ENCODE measurements at places on chromosomes 3 and 15.

DNA sequence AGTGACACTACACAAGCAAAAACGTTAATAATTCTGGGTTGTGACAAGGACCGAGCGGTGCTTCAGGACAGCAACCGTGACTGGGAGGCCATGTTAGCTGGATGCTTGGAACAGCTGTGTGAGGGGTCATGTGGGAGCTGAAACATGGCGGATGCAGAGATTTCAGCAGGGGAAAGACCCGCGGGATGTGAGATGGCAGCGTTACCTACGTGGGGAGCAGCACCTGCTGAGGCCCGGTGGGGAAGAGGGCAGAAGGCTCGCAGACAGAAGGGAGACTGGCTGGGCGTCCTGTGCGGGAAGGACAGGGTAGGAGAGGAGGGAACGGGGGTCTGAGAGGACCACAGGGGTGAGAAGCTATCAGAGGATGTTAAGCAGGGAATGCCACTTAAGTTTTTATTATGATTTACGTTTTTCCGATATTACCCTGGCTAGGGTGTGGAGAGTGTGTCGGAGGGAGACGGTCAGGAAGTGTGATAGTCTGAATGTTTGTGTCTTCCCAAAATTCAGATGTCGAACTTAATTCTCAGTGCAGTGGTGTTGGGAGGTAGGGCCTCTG lies 228.8 kb upstream of the LYSMD4 start:
- no peak for DNase-seq

DNA sequence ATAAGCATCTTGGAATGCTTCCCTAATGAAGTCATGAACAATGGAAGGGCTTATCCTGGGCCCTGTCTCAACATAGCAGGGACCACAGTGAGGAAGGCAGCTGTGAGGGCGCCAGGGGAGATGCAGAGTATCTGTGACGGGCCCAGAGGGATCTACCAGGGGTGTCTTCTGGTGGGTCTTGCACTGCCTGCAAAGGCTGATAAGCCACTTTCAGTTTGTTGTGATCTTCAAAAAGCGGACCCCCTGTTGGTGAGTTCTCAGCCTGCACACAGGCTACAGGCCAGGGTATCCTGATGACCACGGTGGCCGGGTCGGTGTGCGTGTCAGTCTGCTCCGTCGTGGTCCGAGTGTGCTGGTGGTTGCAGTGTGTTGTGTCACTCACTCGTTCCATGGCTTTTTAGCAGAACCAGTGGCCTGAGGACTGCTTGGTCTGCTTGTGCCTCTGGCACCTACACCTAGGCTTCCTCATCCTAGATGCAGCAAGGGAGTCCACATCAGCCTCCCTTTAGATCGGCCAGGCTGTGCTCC lies 46.8 kb downstream of the CHDH start:
- no peak for DNase-seq

- no peak for DNase-seq
These were observed 15.3 kb upstream of the MCCC1 start for GRCh38 chr3:183114384-183115178.

- no peak for DNase-seq
These were observed 33.3 kb downstream of the GLB1 start for GRCh38 chr3:33063651-33064051.

GRCh38 chr3:167305340-167305890 lies 74.7 kb downstream of the ZBBX start:
- no peak for DNase-seq

DNA sequence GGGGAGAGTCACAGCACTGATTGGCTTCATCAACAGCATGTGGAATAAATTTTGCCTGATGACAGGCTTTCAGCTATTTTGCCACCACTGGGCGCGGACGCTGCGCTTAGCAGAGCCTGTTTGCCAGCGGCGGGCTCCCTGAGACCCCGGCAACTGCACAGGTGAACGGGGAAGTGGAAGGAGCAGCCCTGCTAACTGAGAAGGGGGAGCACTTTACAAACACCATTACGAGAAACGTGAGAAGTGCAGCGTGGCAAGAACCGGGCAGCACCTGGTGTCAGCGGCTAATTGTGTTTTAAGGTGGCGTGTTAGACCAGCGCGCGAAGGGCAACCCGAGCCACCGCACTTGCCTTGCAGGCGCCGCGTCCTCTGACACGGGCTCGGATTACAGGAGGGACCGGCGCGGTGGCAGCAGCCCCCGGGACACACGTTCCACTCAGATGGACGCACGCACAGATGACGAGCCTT lies 307.8 kb upstream of the ARRDC4 start:
- no peak for DNase-seq

DNA sequence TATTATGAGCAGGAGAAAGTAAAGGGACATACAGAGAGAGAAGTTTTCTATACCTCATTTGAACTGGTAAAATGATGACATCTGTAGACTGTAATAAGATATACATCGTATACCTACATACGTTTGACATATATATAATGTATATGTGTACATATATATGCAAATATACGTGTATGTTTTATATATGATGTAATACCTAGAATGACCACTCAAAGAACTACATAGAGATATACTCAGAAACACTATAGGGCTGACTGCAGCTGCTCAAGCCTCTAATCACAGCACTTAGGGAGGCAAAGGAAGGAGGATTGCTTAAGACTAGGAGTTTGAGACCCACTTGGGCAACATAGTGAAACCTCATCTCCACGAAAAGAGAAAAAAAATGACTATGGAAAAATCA lies 48.5 kb upstream of the MCTP2 start:
- DNase-seq, result no peak

- no peak for DNase-seq
These were observed 1.4 kb downstream of the MBNL1 start for GRCh38 chr3:152269831-152270734.

DNA sequence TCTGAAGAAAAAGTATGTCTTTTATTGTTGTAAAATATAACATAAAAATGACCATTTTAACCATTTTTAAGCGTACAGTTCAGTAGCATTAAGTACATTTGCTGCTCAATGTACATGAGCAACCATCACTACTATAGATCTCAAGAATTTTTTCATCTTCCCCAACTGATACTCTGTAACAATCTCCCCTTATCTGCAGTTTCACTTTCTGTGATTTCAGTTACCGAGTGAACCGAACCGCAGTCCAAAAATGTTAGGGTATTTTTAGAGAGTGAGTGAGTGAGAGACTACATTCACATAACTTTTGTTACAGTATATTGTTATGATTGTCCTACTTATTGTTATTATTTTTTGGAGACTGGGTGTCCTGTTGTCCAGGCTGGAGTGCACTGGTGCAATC lies 9.0 kb upstream of the SLC25A26 start:
- no peak for DNase-seq

DNA sequence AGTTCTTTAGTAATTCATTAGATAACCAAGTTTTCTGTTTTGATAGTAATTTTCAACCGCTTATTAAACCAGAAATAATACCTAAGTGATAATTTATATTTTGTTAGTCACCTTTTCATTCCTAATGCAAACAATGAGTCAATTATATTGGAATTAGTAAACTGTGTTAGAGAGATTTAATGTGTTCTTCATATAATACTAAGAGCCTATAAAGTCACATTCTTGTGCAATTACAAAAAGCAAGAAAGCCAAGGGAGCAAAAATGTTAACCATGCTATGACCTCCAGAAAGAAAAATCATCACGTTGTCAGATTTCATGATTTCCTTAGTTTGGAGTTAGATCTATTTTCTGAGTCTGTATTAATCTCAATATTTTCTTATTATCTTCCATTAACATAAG lies 108.8 kb upstream of the SAMMSON start:
- no peak for DNase-seq

DNA sequence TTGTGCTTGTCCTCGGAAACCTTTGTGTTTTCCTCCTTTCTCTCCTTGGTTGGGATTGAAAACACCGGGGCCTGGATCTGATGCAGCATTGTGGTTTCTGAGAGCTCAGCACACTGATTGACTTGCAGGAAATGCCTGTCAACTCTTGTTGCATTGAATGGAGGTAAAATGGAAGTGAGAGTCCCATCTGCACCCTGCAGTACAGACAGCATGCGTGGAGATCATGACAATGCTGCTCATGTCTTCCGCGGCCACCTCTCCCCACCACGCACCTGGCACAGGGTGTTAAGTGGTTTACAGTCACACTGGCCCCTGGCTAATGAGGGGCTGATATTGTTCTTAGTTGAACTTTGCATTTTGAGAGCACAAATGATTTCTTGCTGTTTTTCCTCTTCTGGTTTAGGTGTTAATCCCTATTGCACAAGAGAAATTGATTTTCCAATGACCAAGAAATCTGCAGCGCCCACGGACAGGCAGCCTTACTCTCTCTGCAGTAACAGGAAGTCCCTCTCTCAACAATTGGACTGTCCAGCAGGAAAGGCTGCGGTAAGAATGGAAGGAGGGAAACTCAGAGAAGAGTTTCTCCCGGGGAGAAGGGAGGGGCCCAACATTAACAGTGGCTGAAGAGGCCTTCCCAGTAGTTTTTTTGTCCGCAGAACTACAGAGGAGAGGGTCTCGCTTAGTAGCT lies 58.5 kb downstream of the STARD5 start:
- DNase-seq, result no peak

DNA sequence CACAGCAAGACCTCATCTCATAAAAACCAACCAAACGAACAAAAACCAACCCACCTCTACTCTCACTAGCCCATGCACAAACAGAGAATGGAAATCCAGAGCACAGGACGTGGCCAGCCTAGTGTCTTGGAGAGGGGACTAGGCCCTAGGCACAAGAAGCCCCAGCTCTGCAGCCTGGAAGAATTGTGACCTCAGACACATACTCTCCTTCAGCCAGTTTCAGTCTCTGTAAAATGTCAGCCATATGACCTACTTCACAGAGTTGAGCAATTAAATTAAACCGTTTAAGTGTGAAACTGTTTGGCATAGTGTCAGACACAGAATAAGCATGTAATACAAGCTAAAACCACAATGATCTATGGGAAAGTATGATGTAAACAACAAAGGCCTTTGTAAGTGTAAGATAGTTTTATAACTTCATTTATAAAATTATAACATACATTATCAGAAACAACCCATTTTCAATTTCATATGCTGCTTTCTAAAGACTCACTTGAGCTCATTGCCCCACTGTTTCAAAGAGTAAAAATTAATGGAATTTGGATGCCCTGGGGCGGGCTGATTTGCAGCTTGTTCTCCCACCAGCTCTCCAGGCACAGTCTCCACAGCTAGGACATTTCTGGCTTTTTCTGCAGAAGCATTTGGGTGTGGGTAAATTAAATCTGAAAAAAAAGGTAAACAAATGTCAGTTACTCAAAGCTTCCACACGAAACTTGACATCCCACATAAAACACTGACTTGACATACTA lies 32.9 kb downstream of the TBC1D2B start:
- DNase-seq, result no peak

DNA sequence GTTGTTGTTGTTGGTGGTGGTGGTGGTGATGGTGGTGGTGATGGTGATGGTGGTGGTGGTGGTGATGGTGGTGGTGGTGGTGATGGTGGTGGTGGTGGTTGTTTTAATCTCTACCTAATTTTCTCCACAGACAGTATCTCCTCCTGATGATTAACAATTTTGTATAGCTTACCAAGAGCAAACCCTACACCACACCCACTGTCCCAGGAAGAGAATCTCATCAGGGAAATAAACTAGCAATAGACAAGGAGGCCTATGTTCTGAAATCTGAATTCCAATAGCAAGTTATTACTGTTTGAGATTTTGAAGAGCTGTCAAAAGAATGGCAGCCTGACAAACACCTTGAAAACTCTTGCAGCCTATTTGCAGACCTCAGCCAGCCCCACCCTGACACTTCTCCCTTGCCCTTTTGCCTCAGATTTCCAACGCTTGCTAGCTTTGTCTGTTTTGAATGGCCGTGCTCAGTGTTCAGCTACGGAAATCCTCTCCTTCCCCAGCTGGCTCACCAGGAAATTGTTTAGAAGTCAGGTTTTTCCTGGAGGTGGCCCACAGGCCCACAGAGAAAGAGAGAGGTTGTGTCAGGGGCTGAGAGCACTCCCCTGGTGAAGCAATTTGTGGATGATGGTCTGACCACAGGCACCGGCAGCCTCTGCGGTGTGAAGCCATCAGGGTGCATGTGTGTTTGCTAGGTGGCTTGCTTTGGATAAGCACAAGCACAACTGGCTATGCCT lies 101.6 kb downstream of the MAGI1 start:
- no peak for DNase-seq

GRCh38 chr15:71357321-71357732 lies 242.1 kb downstream of the THSD4 start:
- DNase-seq, result no peak

DNA sequence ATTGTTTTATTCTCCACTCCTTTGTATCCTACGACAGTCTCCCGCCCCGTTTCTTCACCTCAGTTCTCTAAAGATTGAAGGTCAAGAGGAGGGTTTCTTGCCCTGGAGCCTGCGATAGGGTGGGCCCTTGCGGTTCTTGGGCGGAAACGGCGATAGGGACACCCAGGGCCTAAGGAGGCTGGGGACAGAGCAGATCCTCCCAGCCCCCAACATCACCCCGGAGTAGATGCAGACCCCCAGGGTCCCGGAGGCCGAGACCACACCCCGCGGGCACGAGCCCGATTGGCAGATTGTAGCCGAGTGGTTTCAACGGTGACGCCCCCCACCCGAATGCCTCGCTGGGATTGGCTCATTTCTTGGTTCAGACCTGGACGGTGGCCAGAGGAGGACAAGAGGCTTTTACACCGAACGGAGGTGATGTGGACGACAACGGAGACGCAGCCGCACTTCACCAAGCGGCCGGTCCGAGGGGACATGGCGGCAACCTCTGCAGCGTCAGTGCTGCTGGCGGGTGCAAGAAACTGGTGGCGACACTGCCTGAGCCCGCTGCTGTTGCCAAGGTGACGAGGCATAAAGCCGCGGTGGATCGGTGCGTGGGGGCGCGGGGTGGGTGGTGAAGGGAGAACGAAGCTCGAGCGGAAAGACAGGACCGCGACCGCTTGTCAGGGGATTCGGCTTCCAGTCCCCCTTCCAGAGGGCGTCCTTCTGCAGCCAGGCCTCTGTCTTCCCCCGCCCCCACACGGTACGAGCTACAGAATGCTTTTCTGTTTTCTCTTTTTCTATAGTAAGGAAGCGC lies 19.0 kb upstream of the MCF2L2 start:
- DNase-seq, result no peak

DNA sequence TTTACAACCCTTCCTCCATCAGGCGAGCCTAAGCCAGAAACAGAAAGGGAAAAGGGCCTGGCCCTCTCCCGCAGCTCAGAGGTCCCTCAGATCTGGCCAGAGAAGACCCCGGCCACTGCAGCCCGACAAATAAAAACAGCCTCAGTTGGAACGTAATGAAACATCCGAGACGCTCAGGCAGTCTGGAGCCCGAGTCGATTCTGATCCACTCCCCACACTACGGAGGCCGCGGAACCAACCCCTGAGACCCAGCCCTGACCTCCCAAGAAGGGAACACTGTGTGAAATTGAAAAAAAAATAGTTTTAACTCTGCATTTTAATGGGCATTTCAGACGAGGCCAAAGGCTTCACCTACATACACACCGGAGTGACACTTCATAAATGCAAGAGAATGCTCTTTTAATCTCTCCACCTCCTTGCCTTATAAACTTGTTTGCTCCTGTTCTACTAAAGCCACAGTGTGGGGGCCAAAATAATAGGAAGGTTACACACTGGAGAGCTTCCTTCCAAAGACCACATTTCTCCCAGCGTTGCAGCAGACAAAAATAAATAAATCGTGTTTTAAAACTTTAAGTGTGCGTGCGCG lies 3.7 kb downstream of the MEIS2 start:
- no peak for DNase-seq
